ENCODE measurements at places on chromosomes 11 and 22. TPM values are rescaled to one million over a fixed set of nuclear protein-coding genes. Genes with fewer than 3 reads are reported as not detected.

- DNase-seq, result peak; percentile 58
These were observed 5.1 kb downstream of the TTC38 start for GRCh38 chr22:46272762-46273431.

PPFIBP2 gene
- 73.7 TPM for total RNA-seq

DNA sequence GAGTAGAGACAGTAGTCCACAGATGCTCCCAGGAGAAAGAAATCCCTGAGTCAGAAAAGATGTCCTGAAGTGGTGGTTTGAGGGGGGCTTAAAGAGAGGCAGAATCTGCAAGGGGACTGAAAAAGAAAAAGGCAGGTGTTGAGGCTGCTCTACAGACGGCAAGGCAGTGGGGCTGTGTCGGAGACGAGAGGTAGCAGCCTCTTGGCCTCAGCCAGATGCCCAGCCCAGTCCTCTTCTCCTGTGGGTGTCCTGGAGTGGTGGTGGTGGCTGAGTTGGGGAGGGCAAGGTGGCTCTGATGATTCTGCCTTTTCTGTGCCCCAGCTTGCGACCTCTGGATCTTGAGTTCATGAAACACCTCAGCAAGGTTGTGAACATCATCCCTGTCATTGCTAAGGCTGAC is 9.3 kb upstream of the WBP2NL start:
- no peak for DNase-seq

GRCh38 chr22:30783021-30783420 is 88.3 kb downstream of the OSBP2 start:
- no peak for DNase-seq

DNA sequence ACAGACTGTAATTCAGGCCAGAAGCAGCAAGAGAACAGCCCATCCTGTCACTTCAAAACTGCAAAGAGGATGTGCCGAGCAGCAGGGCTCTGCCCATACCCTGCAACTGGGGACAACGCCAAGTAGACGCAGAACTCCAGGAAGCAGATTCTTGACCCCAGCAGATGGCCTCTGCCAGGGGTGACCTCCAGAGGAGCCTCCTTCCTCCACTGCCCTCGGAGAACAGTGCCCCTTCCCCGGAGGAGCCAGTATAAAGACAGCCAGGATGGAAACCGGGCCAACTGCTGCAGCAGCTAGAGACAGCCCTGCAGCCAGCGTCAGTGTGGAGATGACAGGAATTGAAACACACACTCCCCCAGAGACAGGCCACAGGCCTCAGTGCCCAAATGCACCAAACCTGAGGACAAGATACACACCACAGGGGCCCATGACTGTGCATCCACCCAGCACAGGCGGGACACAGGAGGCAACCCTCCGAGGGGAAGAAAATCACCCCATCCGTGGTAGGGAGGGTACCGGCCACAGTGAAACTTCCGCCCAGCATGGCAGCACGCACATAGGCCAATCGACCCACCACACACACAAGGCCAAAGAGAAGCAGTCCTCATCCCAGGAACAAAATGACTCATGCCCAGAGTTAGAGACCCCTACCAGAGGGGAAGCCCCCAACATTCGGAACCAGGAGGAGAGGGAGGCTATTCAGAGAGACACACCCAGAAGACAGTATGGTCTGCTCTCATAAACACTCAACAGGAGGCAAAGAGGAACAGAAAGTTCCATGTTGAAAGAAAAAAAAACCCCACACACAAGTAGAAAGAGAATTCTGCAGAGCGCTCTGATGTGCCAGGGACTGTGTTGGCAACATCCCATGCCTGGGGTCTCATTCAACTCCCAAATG is 5.6 kb downstream of the AHNAK start:
- DNase-seq, result peak; percentile 75

DNA sequence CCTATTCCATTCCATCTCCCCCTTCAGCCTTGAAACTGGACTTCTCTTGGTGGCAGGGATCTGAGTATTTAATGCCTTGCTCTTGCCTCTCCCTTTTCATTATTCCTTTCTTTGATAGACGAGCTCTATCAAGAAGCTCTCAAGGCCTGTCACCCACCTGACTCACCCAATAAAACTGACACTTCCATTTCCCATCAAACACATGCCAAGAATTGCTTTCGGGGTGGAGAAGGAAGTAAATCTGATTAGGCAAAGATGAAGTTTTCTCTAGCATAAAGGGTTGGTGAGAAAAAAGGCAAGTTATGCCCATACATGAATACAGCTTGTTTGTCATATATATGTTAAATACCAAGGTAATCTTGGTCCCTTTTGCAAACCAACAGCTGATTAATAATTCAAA is 34.9 kb upstream of the MYEOV start:
- DNase-seq, result no peak

GRCh38 chr11:15127341-15127740 is 12.6 kb downstream of the INSC start:
- DNase-seq, result no peak

- DNase-seq, result no peak
These were observed 4.7 kb upstream of the PCF11 start for GRCh38 chr11:83152264-83152663.

GRCh38 chr11:21038801-21039200 is 369.4 kb downstream of the NELL1 start:
- DNase-seq, result no peak

E2F8 gene
- total RNA-seq, result 1.1 TPM

DNA sequence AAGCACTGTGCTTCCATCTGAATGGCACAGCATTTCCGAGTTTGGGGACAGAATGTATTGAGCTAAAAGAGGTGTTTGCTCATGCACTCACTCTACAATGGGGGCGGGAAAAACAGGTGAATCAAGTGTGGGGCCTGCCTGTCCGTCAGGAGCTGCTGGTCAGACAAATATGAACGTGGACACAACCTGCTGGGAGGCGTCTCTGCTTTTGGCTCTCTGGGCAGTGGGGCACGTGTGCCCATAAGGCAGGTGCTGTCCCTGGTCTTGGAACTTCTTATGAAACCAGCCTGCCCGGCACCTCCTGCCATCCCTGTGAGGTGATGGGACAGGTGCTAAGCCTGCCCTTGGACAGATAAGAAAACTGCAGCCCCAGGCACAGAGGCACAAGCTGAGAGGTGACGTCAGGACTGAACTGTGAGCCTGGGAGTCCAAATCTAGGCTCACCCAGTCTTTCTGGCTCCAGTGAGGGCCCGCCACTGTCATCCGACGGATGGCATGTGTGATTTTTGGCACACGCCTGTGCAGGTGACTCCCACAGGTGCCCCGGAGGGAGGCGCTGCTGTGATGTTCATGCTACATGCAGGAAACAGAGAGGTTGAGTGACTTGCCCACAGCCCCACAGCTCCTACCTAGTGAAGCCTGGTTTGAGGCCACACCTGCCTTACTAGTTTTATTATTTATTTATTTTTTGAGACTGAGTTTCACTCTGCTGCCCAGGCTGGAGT is 51.6 kb downstream of the SMIM38 start:
- peak; percentile 56 for DNase-seq

OR1S2 gene
- not detected for total RNA-seq

ATL3 gene
- total RNA-seq, result 72.2 TPM

GRCh38 chr22:37080438-37080837 is 28.9 kb downstream of the KCTD17 start:
- no peak for DNase-seq

- no peak for DNase-seq
These were observed 12.9 kb upstream of the ARHGAP42 start for GRCh38 chr11:100674212-100674611.

- no peak for DNase-seq
These were observed 884 bp downstream of the IL10RA start for GRCh38 chr11:117986981-117987574.

GRCh38 chr11:12148882-12149281 is 38.5 kb downstream of the MICAL2 start:
- no peak for DNase-seq

HORMAD2 gene
- total RNA-seq, result not detected

DNA sequence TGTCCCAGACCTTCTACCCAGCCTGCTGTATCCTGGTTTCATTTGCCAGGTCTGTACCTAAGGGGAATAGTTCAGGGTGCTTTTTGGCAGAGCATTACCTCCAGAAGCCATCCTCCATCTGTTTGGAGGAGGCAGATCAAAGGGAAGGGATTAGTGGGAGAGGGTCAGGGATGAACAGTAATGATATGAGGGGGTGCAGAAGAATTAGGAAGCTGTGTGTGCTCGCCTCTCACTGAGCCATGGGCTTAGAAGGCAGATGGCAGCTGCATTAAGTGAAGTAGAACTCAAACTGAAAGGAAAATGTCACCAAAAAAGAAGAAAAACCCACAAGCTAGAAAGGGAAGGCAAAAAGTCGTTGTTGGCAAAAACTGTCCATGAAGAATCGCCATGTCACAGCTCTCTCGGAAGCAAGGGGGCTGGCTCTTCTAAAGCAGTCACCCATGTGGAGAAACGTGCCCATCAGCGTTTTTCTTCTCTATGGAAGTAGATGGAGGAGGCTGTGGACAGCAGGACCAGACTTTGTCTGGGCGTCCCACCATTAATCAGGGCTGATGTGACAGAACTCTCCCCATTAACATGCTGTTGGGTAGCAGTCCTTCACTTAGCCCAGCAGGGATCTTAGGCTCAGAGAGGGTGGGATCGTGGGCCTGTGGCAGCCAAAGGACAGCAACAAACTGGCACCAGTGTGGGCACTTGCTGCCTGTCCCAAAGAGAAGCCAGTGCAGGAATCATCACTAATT is 46.8 kb downstream of the CEP164 start:
- no peak for DNase-seq

SYTL2 gene
- total RNA-seq, result 13.4 TPM

DNA sequence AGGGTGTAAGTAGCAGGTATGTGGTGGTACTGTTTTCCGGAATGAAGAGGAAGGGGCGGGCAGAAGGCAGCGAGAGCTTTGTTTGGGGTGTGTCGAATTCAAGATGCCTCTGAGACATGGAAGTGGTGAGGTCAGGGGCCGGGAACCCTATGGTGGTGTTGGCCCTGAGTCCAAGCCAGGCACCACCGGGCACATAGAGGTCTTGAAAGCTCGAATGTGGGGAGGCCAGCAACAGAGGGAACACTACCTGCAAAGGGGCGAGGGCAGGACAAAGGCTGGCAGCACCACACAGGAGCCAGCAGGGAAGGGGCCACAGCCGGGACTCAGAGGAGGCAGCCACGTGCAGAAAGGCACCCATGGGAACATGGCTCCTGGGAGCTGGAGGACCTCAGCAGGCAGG is 57.8 kb downstream of the CDKN1C start:
- no peak for DNase-seq

TMEM41B gene
- 32.3 TPM for total RNA-seq

ARHGAP20 gene
- 1.9 TPM for total RNA-seq

DNA sequence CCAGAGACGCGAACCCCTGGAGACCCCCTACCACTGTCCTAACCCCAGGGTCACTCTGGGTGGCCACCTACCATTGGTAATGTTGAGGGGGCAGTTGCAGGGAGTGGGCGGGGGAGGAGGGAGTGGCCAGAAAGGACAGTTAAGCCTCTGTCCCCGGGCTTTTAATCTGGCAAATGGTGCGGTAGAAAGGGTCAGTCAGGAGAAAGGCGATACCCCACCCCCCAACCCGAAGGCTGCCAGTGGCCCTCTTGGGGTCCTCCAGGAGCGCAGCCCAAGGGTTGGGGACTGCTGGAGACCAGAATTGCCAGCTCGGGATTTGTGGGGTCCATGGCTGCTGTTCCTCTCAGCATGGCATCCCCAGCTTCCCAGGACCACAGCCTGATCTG is 742 bp downstream of the P2RY2 start:
- no peak for DNase-seq
